Left lobe of liver (tissue), 2 donors: ENCODE measurements at places on chromosomes 11 and 22. TPM values are rescaled to one million over a fixed set of nuclear protein-coding genes. Genes with fewer than 3 reads are reported as not detected.

DNA sequence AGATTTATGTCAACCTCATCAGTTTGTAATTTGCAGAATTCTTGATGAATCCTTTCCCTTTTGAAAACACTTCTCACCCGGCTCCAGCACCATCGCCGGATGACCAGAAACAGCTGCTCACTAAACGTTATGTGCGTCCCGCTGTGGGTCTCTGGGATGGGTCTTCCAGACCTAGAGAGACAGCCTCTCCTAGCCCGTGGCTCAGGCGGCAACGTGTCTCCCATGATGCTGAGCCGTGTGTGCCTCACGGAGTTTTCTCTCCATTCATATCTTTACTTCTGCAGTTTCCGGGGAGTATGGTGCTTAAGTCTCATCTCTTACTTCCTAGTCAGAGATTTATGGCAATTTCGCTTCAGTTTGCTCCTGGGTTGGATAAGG lies 25.0 kb upstream of the ACR start:
- DNase-seq: no peak

DNA sequence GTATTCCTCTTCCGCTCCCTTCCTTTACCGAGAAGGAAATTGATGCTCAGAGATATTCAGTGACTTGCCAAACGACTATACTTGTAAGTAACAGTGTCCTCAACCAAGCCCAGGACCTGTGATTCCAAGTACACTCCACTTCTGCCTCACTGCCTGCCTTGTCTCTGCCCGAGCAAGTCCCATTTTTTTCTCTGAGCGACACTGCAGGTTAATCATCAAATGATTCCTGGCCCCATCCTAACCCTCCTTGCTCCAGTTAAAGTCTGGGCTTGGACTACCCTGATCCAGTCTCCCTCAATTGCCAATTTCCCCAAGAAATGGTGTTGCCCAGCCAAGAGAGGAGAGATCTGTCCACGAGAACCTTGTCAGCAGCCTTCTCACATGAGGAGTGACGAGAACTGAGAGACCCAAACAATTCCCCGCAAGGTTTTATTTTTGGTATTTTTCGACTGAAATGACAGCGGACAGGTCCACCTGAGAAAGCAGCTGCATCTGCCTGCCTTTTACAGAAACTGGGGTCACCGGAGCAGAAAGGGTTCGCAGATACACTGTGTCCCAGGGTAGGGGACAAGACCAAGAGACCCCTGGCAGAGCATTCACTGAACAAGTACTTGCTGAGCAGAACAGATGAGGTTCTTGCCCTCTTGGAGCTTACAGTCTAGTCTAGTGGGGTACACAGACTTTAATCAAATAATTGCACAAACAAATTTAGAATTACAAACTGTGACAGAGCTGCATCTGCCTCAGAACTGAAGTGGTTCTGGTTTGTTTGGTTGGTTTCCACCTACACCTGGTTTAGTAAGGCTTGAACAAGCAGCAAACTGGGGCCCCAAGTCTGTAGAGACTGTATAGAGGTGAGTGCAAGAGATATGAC lies 11.4 kb downstream of the POU2AF1 start:
- DNase-seq: no peak

DNA sequence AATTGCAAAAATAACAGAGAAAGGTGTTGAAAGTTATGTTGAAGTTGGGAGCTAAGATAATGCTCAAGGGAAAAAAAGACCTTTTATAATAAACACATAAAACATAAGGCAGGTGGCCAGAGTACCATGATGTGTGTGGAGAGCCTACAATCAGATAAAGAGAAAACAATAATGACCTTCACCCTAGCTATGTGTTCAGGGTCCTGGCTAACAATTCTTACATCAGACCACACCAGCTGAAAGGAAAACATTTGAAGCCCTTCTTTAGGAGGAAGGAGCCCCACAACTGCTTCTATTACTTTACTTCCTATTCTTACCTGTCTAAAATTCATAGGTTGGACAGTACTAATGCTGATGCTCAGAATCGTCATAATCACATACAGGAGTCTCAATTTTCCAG lies 2.5 kb downstream of the TSG101 start:
- no peak for DNase-seq

Gene RASL10A
- 1.0 TPM for total RNA-seq

Gene SMTNL1
- not detected for total RNA-seq

Gene SPDYC
- total RNA-seq: 1.2 TPM

Gene THYN1
- 21.1 TPM for total RNA-seq
